ENCODE measurements at places on chromosomes 7 and 10. TPM values are rescaled to one million over a fixed set of nuclear protein-coding genes. Genes with fewer than 3 reads are reported as not detected.

LBX1 gene
- total RNA-seq = under 0.01 TPM

CADPS2 gene
- 40.8 TPM for total RNA-seq

SPDYE9 gene
- not detected for total RNA-seq

TMEM270 gene
- total RNA-seq = not detected

MAGI2 gene
- 17.0 TPM for total RNA-seq

CYP3A5 gene
- 12.4 TPM for total RNA-seq

NANOS1 gene
- 1.2 TPM for total RNA-seq

APBB1IP gene
- 3.1 TPM for total RNA-seq

FFAR4 gene
- total RNA-seq = not detected

ZNF479 gene
- not detected for total RNA-seq

CYP26C1 gene
- total RNA-seq = under 0.01 TPM
